Right lobe of liver (tissue), 6 donors: ENCODE measurements at places on chromosomes 5 and 9. TPM values are rescaled to one million over a fixed set of nuclear protein-coding genes. Genes with fewer than 3 reads are reported as not detected.

The SLC6A3 gene
- not detected for total RNA-seq

DNA sequence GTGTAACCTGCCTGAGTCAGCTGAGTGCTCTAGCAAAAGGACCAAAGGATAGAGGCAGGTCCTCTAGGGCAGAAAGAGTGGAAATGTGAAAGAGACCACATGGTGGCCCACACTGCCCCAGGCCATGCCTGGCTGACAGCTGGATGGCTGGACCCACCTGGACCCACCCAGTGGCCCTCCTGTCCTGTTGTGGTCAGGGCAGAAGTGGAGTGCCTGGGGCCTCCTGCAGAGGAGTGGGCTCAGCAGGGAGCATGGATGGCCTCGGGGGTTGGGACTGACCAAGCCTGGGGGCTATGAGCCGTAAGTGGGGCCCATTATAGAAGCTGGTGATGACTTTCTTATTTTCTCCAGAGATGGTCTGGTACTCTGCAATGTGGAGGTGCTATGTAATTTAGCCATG is 55.7 kb upstream of the FAM120AOS start:
- DNase-seq: no peak

The WDR31 gene
- 3.5 TPM for total RNA-seq

GRCh38 chr5:136810261-136810801 is 445.0 kb upstream of the TRPC7 start:
- DNase-seq: no peak

DNA sequence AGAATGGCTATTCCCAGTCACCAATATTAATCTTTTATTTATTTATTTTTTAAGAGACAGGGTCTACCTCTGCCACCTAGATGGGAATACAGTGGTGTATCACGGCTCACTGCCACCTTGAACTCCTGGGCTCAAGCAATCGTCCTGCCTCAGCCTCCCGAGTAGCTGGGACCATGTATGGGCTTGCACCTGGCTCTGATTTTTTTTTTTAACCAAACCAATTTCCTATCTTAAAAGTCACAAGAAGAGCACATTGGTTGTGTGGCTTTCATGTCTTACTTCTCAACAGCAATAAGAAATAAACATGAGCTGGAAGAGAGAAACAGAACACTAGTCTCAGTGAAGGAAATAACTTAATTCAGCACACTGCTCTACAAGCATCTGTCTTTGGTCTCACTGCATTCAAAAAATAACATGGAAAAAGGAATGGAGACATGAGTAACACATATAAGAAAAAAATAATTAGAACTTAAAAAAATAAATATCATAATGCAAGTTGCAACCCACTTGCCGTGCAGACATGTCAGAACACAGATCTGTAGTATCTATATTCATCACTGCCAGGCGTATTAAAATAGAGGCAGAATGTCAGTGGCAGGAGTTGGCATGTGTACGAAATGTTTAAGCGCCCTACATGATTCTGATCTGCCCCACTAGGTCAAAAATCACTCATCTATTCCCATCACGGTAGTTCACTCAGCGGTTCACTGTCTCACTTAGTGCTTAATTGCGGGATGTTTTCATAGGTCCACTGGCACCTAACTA is 66.4 kb downstream of the EFNA5 start:
- no peak for DNase-seq

The PCAT7 gene
- 0.74 TPM for total RNA-seq

DNA sequence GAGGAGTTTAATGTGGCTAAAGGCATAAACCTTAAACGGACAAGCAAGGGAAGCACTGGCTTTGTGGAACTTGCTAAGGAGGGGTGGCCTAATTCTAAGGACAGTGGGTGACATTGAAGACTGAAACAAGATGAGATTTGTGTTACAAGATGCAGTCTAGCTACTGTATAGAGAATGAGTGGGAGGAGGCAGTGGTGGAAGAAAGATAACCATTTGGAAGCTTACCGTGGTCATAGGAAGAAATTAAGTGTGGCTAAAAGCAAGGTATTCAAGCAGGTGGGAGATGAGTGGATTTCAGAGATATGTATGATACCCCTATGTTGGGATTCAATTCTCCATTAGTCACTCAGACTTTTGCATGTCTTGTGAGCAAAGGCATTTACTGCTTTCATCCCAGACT is 4.6 kb downstream of the PAM start:
- DNase-seq: no peak

GRCh38 chr5:134466241-134467069 is 54.8 kb upstream of the CDKN2AIPNL start:
- peak; percentile 97 for DNase-seq
